ENCODE measurements at places on chromosomes 2 and 18.

DNA sequence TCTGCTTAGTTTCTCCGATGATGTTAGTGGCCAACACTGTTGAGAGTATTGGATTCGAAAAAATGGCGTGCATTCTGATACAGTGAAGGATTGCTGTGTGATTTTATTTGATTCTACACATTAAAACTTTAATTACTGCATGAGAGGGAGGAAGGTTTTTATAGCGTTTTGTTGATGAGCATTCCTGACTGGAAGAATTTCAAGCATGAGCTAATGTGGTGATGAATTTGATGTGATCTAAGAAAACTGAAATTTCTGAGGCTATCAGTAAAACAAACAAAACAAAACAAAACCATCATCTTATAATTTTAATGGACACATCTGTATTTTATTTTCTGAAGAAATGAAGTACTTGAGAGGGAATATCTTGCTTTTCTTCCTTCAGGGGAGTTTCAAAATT, 59.6 kb downstream of the ITGB6 start:
- no peak for DNase-seq

- no peak for DNase-seq
Measured at GRCh38 chr2:233830111-233830802, 24.1 kb downstream of the HJURP start.

- DNase-seq: peak; percentile 44
Measured at GRCh38 chr2:29165362-29166241, 50.4 kb downstream of the CLIP4 start.

DNA sequence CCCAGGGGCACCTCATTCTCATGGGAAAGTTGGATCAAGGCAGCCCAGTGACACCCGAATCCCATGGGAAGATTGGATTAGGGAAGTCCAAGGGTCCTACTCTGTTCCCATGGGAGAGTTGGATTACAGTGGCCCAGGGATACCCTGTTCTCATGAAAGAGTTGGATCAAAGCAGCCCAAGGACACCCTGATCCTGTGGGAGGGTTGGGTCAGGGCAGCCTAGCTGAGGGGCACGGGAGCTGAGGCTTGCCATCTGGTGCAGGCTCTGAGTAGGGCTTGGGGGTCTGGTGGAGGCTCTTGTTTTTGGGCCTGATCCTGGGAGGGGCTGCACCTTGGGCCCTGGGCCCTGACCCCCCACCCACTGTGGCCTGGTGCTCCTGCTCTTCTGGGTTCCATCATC, 87.1 kb downstream of the ACKR3 start:
- DNase-seq: no peak

DNA sequence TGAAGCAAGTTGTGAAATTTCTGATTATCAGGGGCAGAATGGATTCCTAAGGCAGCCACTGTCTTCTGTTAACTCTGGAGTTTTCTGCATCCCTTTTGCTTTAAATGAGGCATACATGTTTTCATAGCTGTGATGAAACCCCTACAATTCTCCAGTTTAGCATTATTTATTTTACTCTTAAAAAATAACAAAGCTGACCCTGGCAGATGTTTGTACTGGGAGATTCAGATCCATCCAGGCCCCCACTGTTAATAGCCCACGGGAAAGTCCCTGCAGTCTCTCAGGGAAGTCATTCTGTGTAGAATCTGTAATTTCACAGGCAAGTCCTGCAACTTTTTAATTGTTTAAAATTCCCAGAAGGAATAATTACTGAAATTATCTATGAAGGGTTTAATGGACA, 353 bp upstream of the SULT1C4 start:
- DNase-seq: no peak

DNA sequence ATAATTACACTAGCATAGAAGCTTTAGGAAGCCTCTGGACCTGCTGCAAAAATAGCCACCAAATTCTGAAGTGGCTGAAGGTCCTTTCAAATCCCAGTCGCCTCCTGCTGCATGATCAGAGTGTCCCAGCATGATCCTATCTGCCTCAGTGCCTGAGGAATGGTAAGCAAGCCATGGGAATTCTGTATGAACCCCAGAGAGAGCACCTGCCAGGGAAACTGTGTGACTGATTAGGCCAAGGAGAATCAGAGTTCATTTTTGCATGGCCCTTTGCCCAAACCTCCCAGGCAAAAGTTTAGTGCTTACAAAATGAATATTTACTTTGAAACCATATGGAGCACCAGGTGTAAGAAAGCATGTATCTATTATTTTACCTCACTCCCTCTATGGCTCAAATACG, 221.4 kb downstream of the ARL4C start:
- DNase-seq: no peak

- no peak for DNase-seq
Measured at GRCh38 chr18:23682045-23682444, 7.2 kb upstream of the LAMA3 start.

DNA sequence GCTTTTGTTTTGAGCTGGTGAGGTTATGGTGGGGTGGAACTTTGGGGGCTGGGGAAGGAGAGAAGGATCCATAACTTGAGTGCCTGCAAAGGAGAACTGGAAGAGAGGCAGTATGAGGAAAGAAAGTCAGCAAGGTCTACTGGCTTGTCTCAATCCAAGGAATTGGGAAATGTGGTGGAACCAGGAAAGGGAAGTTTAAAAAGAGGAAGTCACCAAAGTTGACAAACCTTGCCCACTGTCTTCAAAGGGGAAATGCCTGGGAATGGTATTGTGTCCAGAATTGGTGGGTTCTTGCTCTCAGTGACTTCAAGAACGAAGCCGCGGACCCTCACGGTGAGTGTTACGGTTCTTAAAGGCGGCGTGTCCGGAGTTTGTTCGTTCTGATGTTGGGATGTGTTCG, 304.1 kb upstream of the FAM98A start:
- DNase-seq: no peak

GRCh38 chr2:171763602-171764001, 76.3 kb downstream of the DYNC1I2 start:
- no peak for DNase-seq
